ENCODE measurements at places on chromosomes 5 and 9.

DNA sequence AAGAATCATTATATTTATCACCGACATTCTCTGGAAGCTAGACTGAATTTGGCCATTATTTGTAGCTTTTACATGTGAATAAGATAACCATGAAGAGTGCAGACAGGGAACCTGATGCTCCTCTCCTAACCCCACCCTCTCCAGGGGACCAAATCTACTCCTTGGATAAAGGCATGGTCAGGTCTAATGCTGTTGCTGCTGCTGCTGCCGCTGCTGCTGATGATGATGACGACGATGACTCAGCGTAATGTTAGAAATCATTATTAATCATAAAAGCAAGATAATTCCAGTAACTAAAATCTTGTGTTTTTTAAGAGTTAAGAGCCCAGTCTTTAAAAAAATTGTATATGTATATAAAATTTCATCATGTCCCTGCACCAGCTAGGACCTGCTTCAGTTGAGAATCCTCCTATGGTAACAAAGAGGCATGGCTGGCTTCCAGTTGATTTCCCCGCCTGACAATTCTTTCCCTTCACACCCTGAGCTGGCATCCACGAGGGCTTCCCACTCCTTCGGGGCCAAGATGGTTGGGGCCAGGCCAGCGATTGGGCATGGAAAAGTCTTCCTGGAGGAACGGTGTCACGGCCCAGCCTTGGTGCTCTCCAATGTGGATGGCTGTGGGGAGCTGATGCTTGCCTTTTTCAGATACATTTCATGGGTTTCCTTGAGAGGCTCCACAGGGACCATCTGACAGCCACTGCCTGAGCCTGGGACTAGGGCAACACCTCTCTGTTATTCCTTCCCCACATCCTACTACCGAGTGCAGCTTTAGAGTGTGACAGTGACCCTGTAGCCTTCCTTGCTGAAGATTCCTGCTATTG lies 400.0 kb downstream of the CTNND2 start:
- no peak for DNase-seq

DNA sequence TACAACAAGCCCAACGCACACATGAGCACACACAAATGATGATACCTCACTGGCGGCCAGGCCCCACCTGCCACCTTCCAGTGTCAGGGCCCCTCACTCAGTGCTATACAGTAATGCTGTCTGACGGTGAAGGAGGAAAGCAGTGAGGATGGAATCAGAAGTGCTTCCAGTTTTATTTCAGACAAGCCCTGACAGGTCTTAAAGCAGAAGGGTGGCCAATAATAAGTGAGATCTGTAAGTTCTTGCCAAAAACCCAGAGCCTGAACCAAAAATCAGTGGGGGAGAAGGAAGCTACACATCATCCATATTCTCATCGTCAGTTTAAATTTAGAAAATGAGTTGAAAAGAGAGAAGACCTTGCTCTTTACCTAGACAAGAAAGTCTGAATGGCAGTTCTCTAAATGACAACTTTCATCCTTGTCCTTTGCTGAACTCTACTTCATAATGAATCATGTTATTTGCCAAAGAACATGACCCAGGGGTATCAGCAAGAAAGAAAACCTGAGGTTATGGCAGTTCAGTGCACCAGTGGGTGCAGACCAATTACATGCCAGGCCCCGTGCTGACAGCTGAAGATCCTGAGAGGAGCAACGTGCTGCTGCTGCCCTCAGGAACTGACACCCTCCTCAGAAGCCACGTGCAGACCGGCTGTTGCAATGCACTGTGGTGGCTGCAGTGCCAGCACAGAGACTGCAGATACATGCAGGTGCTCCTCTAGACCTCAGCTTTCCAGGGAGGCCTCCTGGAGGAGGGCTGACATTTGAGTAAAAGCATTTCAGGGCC lies 118.7 kb downstream of the DROSHA start:
- DNase-seq, result no peak

- DNase-seq, result no peak
Observed at GRCh38 chr5:135832941-135833920, 1.2 kb upstream of the SLC25A48 start.

GRCh38 chr9:73549991-73550390 lies 398.3 kb downstream of the ANXA1 start:
- no peak for DNase-seq

GRCh38 chr5:5480481-5481111 lies 58.1 kb downstream of the ICE1 start:
- DNase-seq, result no peak

GRCh38 chr5:139395844-139396640 lies 1.1 kb upstream of the PROB1 start:
- no peak for DNase-seq

GRCh38 chr9:120655005-120655622 lies 59.2 kb downstream of the MEGF9 start:
- no peak for DNase-seq

DNA sequence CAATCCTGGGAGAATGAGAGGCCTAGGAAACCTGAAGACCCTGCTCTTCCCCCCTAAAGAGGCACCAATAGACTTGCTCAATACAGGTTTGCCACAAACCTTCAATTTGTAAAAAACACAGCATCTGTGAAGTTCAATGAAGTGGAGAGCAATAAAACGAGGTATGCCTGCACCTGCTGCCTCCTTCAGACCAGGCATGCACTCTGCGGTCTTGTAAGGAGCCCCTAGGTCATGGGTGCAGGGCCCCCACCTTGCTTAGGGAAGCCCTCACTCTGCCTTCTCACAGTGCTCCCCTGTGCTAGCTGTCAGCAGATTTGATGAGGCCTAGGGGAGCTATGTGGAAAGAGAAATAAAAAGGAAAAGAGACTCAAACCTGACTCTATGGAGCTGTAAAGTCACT lies 72.1 kb upstream of the GALNT10 start:
- no peak for DNase-seq

- peak; percentile 96 for DNase-seq
Observed at GRCh38 chr9:112012026-112012902, 115.7 kb downstream of the UGCG start.

- DNase-seq, result no peak
Observed at GRCh38 chr5:177479774-177480173, 6.3 kb upstream of the DBN1 start.

- DNase-seq, result no peak
Observed at GRCh38 chr9:112015149-112015548, 118.5 kb downstream of the UGCG start.

GRCh38 chr9:122392284-122392683 lies 21.5 kb downstream of the PTGS1 start:
- no peak for DNase-seq

DNA sequence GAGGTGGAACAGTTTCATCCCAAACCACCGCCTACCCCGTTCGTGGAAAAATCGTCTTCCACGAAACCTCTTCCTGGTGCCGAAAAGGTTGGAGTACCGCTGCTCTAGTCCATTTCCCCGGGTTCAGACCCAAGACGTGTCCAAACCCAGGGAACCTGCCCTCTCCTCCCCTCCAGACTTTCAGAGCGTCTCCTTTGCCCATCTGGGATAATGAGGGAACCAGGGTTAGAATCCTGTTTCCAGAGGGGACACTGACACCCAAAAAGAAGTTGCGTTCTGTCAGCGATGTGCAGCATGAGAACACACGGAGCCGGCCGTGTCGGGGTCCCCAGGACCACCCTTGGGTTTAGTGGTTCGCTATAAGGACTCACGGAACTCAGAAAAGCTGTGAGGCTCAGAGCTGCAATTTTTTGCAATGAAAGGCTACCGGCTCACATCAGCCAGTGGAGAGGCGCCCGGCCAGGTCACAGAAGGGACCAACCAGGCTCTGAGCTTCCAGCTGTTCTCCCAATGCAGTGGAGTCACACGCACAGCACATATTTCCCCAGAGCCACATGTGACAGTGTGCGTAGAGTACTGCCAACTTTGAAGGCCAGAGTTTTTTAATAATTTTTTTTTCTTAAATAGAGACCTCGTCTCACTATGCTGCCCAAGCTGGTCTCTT lies 19.4 kb downstream of the LAMC3 start:
- DNase-seq, result no peak

- no peak for DNase-seq
Observed at GRCh38 chr5:100841358-100842076, 61.6 kb downstream of the ST8SIA4 start.

- no peak for DNase-seq
Observed at GRCh38 chr5:132679717-132680380, 6.1 kb downstream of the IL4 start.

DNA sequence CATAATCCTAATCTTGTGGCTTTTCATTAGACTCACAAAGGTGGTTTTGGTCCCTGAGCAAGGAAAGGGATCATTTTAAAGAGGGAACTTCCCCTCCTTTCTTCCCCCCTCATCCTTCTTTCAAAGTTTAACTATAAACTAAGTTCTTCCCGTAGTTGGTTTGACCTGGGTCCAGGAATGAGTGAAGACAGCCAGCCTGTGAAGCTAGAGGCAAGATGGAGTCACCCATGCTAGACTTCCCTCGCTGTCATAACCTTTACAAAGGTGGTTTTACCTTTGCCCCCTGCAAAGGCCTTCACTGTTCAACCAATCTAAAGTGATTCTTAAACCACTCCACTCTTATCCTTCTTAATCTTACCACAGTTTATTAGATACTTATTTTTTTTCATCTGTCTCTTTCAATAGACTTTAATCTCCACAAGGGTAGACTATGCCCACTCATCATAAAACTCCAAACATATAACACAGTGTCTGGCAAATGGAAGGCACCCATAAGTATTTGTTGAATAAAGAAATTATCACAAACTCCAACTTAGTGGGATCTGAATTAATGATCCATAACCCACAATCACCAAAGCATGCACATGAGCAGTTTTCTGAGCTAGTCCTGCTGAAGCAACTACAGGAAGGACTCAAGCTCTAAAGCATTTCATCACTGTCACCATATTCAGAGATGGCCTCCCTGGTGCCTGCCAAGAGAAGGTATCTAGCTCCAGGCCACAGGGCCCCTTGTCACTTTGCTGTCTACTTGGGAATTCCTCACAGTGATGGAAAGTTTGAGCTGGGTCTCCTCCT lies 369.0 kb downstream of the SPOCK1 start:
- no peak for DNase-seq

All from HS-27A (cell line).